ENCODE measurements at places on chromosomes 6 and 20. TPM values are rescaled to one million over a fixed set of nuclear protein-coding genes. Genes with fewer than 3 reads are reported as not detected.

- no peak for DNase-seq
These were observed 54.7 kb downstream of the TRMT6 start for GRCh38 chr20:5895626-5896025.

DNA sequence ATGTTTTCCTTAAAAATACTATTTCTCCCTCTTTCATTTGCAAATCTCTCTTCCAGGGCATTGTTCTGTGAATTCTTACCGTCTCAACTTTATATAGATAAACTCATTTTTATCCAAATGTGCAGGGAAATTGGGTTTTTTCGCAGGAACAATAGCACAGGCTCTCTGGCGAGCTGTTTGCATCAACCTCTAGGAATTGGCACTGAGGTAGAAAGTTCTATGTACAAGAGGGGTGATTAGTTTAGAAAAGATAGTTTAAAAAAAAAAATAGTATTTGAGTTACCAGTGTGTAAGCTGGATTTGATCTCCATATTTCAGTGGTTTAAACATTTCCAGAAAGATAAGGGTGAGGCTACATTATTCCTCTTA, 129.7 kb upstream of the BTN3A2 start:
- peak; percentile 70 for DNase-seq

- peak; percentile 87 for DNase-seq
These were observed 69.4 kb upstream of the BMP2 start for GRCh38 chr20:6698056-6698455.

DNA sequence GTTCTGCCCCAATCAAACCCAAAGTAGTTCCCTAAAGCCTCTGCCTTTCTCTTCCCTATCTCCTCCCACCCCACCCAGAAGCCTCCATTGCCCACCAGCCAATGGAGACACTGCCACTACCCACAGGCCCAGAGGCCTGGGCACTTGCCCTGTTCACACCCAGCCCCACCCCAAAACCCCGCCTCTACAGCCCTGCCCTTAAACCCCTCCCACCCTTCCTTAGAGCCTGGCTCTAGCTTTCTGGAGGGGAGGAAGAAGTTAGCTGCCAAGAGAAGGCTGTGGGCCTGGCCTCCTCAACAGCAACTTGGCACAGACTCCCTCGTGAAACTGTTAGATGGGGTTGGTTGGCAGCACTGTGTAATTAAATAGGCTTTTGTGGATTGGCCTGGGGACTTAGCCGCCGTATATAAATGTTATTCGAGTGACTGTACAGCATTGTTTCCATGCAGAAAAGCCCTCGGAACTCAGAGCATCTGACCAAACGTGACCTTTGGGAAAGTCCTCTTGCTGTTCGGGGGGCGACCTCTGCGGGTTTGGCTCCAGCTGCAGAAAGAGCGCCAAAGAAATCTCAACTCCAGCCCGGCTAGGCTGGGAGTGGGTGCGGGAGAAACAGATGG, 31.4 kb downstream of the COL11A2 start:
- DNase-seq: no peak

GRCh38 chr20:31836853-31837608, 8.4 kb downstream of the FOXS1 start:
- DNase-seq: no peak

DNA sequence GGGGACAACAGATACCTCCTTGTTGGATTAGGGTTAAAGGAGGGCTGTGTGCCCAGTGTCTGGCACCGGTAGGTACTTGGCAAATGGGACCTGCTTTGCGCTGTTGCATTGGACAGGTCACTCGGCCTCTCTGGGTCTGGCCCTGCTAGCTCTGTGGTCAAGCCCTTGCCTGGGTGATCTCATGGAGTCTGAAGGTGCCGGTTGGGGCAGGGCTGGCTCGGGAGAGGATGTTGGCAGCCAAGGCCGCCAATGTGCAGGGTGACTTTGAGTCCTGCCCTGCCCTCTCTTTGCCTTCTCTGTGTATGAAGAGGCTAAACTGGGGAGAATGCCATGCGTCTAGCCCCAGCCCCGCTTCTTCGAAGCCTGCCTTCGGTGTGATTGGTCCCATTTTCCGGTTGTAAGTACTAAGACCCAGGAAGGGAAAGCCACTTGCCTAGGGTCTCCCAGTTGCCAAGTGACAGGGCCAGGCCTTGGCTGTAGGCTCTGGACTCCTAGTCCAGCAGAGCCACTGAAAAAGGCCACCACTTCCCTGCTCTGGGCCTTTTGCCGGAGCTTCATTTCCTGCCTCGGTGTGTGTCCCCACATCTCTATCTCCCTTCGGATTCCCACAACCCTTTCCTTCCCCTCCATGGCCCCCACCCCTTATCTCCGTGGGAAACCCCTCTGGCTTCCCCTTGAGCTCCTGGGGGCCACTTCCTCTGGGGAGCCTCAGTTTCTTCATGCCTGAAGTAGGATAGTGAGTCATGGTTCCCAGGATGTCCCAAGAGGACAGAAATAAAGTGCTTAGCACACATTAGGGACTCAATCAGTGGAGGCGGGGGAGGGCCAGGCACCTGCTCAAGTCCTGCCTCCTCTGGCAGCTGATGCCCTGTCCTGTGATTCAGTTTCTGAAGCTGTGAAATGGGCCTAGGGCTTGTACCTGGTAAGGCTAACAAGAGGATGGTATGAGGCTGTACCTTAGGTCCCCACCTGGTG, 3.9 kb downstream of the SRC start:
- DNase-seq: no peak

- DNase-seq: no peak
These were observed 666.7 kb downstream of the EPM2A start for GRCh38 chr6:145068577-145068976.

GRCh38 chr6:46221222-46221793, 50.5 kb upstream of the ENPP5 start:
- DNase-seq: peak; percentile 69

DNA sequence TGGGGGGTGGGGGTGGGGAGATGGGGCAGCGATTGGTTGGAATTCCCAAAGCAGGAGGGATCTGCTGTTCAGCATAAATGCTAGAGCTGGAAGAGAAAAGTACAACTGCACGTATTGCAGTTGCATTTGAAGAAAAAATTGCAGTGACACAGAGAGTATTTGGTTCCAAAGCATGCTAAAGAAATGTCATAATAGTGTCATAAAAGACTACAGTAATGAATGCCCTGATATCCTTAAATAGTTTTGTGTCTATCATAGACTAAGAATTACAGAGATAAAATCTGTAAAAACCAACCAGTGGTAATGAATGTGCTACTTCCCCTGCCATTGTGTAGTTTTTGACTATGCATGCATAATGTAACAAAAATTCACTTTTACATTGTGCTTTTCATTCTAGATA, 693.6 kb upstream of the SLC35B3 start:
- DNase-seq: no peak

GRCh38 chr20:3403741-3404140, 3.7 kb downstream of the DNAAF9 start:
- no peak for DNase-seq

The LINC00237 gene
- not detected for total RNA-seq

The YWHAB gene
- total RNA-seq: 71.4 TPM

All from HT-29 (cell line).